ENCODE measurements at places on chromosomes 2 and 18.
A peak's percentile ranks its signal among the peaks of the same experiment; 100 is the strongest.

DNA sequence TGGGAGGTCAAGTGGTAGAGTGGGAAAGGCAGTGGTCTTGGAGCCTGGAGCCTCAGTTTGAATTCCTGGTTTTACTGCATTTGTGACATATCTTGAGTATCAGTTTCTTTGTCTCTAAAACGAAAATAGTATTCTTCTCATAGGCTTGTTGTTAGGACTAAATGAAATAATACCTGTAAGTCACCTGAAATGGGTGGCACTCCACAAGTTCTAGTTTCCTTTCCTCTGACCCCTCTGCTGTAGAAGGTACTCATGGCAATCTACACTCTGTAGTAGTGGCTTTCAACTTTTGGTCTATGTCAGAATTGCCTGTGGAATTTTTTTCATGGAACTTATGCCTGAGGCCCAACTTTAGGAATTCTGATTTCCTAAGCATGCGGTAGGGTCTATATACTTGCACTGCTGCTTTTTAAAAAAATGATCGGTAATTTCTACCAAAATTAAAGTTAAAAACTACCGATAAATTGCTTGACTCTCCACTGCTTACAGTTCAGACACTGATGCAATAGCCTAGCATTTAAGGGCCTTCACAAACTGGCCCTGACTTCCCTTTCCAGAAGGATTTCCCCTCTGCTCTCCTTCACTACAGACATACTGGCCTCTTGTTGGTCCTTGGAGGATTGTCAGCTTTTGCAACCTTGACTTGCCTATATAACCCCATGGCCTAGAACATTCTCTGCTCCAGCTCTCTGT, 47.2 kb downstream of the PLEK start:
- no peak for DNase-seq

DNA sequence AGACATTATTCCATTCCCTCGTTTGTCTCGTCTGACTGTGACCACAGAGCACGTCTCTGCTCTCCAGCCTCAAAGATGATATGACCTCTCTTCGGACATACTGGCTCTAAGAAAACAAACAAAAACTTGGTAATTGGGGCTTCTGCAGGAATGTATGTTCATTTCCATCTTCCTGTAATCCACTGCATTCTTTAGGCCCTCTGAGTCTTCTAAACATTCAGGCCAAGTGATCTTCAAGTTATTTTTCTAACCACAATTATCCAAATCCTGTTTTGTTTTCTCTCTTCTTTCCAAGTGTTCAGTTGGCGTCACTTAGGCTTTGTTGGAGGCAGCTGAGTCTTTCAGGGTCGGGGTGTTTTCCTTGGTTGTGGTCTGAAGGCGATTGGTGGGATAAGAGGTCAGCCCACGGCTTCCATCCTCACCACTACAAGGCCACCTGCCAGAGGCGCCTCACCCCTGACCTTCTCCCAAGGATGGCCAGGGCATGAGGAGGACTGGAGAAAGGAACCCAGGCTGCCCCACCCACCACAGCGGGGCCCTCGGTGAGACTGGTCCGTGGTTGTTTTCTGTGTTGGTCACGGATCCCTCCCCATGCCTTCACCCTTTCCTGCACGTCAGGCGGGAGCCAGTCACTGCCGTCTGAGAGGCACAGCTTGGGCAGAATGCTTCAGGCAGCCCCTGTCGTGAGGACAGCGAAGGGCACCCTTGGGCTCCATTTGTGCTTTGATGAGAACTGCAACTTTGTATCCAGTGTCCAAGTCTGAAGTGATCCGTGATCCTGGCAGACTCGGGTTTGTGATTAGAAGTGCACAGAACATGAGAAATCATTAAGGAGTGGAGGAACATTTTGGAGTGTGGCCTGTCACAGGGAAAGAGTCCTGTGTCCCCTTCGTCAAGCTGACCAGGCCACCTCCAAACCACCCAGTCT, 88.6 kb upstream of the FHL2 start:
- no peak for DNase-seq

- peak; percentile 44 for DNase-seq
Observed at GRCh38 chr2:64488050-64488974, 34.4 kb downstream of the LGALSL start.

DNA sequence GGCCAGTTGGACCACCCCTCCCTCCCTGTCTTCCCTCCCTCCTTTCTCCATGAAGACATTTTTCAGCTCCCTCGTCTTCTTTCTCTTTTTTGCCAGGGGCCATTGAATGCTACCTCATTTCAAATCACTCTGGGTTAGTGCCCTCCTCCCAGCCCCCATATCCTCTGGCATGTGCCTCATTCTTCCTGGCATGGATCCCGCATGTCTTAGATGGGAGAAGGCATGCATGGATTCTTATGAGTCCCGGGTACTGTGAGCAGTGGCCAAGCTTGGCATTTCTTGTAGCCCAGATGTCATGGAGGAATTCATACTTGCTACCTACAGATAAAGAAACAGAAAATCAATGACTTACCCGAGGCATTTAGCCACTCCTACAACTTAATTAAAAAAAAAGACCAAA, 9.0 kb upstream of the HAAO start:
- no peak for DNase-seq

GRCh38 chr2:218238887-218239286, 21.9 kb downstream of the ARPC2 start:
- no peak for DNase-seq

DNA sequence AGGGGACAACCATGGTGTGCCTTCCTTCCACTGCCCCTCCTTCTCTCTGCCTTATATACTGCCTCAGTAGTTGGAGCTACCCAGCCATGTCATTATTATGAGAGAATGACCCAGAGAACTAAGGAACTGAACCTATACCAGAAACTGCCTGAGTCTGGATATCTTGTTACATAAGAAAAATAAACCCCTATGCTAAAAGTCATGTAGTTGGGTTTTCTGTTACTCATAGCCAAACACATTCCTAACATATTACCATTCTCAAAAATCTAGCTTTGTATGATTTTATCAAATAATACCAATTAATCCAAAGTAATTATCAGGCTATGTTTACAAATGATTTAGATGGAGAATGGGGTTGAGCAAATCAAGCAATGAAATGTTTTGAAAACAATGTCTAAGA, 15.0 kb upstream of the KLF7 start:
- DNase-seq: no peak

DNA sequence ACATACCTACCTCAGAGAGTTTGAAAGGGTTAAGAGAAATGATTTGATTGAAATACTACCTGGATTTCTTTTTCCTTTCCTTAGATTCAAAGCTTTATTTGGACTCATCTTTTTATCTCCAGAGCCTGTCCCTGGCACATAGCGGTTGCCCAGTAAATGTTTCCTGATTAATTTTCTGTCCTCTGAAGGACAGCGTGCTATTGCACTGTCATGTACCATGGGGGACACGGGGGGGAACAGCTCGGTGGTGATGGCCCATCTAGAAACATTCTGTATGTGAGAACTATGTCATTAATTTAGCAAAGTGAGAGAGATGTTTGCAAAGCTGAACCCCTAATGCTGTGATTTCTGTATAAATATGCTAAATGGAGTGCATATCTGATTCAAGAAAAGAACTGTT, 26.4 kb upstream of the CABYR start:
- DNase-seq: no peak

DNA sequence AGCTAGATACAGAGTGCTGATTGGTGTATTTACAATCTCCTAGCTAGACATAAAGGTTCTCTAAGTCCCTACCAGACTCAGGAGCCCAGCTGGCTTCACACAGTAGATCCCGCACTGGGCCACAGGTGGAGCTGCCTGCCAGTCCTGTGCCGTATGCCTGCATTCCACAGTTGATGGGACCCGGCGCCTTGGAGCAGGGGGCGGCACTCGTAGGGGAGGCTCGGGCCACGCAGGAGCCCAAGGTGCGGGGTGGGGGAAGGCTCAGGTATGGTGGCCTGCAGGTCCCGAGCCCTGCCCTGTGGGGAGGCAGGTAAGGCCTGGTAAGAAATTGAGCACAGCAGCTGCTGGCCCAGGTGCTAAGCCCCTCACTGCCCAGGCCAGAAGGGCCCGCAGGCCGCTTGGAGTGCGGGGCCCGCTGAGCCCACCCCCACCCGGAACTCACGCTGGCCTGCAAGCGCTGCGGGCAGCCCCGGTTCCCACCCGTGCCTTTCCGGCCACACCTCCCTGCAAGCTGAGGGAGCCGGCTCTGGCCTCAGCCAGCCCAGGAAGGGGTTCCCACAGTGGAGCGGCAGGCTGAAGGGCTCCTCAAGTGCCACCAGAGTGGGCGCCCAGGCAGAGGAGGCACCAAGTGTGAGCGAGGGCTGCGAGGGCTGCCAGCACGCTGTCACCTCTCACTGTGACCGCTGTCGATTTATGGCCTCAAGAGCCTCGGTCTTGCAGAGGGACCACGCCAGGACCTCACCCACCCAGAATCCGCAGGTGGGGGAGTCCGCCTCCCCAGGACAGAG, 76.5 kb downstream of the MEX3C start:
- DNase-seq: no peak

- DNase-seq: no peak
Observed at GRCh38 chr2:10467401-10467800, 19.3 kb upstream of the ODC1 start.

DNA sequence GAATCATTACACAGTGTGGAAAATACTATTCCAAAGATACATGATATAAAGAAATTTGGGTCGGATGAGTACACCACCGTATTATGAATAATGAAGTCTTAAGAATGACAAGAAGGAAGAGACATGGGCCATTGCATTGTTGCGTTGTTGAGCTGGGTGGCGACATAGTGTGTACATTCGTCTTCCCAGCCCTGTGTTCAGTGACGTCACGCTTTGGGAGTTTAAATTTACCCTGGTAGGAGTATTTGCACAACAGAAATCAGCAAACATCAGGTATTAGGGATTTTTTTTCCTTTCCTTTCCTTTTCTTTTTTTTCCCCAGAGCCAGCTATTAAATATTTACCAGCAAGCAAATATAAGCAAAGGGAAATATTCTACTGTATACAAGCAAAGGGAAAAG, 347.2 kb upstream of the NETO1 start:
- DNase-seq: no peak

DNA sequence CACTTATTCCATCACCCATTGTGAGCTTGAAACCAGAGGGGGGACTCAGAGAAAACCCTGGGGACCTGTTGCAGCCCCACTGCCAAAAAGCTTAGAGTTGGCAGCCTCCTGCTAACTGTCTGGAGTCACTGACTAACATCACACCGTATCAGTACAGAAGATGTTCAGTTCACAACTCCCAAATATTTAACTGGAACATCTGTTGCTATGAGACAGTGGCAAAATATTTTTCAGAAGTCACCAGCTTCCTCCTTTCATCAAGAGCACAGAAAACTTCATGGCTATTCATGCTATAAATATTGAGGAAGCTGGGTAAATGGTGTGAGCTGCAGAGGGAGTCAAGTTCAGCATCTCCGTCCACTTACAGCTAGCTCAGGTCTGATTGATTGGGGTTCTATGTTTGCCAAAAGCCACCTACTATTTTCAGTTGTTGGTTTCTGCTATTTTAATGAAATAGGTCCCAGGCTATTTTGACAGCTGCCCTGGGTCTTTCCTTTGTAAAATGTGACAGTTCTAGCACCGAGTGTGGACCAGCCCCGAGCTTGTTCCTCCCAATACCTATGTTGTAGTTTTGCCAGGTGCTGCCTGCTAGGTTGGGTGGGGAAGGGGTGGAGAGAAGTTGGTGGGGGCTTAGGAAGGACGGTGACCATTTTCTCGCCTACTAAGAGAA, 9.8 kb downstream of the TUBB6 start:
- DNase-seq: no peak

GRCh38 chr2:61340242-61340641, 130.6 kb downstream of the USP34 start:
- no peak for DNase-seq

All from DMS79 treated with DMSO at 0.1 percent for 48 hours (cell line).